T-helper 17 cell (primary cell): ENCODE measurements at places on chromosomes 2 and 18.

- DNase-seq = no peak
Measured at GRCh38 chr2:63692002-63692606, 103.3 kb downstream of the MDH1 start.

- DNase-seq = no peak
Measured at GRCh38 chr2:98118852-98119251, 31.9 kb downstream of the VWA3B start.

DNA sequence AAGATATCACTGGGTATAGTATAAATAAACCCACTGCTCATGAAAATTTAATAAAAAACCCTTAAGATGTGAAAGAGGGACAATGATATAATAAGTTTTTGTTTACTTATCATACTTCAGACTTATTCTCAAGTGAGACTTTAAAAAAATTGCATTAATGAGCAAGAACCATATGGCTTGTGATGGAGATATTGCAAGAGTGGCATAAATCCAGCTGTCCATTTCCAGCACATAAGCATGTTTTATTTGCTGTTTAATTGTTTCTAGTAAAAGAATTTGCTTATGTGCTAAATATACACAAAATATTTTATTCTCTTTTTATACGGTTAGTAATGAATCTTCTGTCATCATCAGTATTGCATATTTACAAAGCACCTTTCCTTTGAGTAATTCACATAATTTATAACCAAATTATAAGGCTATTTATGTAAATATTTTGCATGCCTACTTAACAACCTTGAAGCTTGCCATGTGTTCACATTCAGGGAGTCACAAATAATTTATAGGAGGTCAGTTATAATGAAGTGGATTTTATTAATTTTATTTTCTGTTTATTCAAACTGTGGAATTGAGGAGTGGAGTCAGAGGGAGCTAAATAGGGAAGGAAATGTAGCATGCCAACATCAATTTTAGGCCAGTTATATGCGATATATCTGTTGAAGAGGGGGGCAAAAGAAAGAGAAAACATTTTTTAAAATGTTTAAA lies 318.5 kb upstream of the CWC22 start:
- DNase-seq = no peak

- DNase-seq = no peak
Measured at GRCh38 chr2:24477229-24477628, 13.8 kb upstream of the NCOA1 start.

DNA sequence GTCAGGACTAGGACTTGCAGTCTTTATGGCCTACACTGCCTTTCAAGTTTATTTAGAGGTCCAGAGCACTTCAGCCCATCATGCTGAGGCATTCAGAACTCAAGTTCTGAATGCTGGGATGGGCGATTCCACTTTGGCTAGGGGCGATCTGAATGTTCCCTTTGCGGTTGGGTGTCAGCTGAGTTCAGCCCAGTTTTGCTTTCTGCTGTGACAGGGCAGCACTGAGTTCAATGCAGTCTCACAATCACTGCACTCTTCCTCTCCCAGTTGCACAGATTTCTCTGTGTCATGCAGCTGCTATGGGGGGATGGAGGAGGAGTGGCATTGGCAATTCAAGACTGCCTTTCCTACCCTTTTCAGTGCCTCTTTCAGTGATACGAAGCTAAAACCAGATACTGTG lies 1232.0 kb upstream of the FAM98A start:
- no peak for DNase-seq

DNA sequence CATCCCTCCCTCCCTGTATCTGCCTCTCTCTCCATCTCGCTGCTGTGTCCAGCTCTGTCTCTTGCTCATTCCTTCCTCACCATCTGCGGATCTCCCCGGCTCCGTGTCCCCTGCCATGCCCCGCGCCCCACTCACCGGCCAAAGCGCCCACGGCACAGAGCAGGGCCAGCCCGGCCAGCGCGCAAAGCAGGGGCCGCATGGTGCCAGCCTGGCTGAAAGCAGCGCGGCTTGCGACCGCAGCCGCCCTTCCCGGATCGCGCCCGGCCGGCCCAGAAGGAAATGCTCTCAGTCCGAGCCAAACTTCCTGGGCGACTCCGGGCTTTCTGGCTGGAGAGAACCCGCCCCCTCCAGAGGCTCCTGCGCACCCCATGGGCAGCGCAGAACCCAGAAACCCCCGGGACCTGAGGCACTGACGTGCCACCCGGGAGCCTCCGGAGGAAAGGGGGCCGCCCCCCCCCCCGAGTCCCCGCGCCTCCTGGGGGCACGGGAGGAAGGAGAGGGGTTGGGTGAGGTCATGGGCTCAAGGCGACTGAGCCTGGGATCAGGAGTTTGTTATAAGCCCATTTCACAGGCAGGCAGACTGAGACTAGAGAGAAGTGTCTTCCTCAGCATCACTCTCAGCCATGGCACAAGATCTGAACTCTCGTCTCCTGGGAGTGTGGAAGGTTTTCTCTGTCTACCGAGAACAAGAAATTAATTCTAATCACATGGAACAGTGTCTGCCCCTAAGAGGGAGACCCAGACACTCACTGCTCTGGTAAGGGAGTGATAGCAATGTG lies 45.2 kb upstream of the RAB6C start:
- no peak for DNase-seq
